ENCODE measurements at places on chromosomes 5 and 9.
A peak's percentile ranks its signal among the peaks of the same experiment; 100 is the strongest.

DNA sequence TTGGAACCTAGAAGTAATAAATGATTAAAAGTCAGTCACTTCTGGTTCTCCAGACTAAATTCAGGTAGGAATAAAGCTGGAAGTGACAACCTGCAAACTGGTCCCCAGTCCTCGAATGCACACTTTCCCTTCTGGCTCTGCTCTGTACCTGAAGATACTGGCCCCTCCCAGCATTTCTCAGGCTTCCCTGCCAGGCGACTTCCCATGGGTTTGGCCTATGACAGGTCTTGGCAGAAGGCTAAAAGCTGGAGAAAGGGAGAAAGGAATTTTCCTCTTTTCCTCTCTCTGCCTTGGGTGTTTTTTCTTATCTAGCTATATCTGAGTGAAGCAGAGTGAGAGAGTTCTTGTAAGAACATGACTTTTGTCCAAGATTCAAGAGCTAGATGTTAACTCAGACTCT, 1005.7 kb downstream of the DTWD2 start:
- DNase-seq, result no peak

GRCh38 chr9:115155037-115155436, 37.1 kb upstream of the TNC start:
- DNase-seq, result no peak

DNA sequence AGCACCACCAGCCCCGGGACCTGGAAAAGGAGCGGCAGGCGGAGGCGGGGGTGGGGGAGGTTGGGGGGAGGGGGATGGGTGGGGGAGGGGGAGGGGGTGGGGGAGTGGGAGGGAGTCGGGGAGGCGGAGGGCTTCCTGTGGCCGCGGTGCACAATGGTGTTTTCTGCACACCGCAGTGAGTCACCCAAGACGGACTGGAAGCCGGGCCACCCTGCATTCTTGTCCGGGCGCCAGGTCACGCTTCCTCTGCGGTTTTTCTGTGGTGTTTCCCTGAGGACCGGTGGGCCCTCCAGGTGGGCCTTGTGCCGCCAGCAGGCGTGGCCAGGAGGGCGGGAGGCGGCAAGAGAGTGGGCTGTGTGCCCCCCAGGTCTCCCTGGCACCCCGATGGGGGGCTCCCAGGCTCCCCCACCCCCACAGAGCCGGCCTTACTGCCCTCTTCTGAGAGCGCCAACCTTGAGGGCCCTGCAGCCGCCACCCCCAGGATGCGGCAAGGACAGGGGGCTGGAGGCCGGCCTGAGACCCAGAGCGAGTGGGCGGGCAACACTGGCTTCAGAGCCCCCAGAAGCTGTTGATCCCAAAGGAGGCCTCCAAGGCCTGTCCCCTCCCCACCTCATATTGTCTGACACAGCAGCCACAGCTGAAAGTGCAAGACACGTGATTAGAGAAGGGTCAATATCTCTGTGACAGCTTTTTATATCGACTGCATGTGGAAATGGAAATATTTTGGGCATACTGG, 11.1 kb downstream of the EXD3 start:
- DNase-seq, result peak; percentile 86

- DNase-seq, result no peak
Observed at GRCh38 chr9:116423149-116423548, 264.0 kb upstream of the TRIM32 start.

GRCh38 chr9:2628919-2629318, 7.3 kb downstream of the VLDLR start:
- DNase-seq, result no peak

- DNase-seq, result no peak
Observed at GRCh38 chr5:122730456-122730855, 44.4 kb upstream of the SNX2 start.

DNA sequence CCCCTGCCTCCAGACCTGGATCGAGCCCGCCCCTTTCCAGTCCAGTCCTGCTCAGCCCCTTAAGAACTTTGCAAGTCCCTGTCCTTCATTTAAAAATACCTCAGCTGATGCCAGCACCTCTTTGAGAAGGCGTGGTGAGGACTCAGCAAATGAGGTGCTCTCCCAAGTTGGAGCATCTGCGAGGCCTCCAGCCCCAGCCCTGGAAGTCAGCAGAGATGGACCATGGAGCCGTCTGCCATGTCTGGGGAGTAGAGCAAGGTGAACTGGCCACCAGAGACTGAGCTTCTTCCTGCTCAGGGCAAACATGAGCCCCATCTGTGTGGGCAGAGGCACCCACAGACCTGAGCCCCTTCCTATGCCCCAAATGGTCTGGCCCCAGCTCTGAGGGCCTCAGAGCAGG, 71.5 kb downstream of the UBE2QL1 start:
- DNase-seq, result no peak

DNA sequence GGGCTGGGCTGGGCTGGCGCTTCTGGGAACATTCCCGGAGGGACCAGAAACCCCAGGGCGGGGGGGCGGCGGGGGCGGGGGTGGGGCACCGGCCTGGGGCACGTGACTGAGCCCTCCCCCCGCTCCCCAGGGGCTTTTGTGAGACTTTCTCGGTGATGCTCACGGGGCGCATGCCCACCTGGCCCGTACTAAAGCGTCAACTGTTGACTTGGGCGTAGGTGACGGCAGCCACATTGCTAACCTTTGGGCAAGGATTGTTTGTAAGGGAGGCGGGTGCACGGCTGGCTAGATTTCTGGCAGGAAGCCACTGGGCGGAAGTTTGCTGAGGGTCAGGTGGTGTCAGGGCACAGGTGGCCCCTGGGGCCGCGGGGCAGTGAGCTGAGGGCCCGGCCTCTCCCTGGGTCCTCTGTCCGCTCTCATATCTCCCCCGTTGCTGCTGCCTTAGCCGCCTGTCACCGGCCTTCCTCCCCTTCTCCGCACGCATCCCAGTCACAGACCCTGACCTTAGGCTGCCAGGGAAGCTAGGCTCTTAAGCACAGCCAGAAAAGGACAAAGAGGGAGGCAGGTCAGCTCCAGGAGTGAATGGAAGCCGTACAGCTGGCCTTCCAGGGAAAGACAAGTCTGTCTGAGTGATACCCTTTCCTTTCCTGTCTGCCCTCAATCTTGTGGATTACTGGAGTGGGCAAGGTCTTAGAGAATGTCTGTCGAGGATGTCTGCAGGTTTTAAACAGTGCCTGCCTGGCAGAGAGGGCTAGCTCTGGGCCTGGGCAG, 812 bp downstream of the CACFD1 start:
- no peak for DNase-seq

DNA sequence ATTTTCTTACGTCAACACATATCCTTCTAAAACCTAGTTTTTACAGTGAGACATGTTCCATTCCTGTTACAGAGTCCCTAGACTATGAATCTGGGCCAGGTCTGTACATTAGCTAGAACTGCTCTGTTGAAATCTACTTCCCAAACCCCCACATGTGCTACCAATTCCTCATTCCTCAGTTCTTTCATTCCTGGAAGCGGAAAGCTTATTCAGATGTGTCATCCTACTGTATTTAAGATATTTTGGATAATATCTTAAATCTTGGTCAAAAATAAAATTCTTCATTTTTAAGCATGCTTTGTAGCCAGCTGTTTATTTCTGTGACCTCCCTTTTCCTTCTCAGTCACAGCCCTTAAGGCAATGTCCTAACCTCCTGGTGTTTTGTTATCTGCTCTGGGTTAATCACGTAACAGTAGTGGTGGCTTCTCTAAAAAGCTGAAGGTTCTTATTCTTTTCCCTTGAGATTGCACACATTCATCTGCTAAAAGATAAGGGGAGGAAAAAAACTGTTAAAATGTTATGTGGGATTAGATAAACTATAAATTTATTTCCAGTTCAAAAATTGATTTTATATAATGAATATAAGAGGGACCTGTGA, 35.6 kb downstream of the GLRX start:
- peak; percentile 38 for DNase-seq

DNA sequence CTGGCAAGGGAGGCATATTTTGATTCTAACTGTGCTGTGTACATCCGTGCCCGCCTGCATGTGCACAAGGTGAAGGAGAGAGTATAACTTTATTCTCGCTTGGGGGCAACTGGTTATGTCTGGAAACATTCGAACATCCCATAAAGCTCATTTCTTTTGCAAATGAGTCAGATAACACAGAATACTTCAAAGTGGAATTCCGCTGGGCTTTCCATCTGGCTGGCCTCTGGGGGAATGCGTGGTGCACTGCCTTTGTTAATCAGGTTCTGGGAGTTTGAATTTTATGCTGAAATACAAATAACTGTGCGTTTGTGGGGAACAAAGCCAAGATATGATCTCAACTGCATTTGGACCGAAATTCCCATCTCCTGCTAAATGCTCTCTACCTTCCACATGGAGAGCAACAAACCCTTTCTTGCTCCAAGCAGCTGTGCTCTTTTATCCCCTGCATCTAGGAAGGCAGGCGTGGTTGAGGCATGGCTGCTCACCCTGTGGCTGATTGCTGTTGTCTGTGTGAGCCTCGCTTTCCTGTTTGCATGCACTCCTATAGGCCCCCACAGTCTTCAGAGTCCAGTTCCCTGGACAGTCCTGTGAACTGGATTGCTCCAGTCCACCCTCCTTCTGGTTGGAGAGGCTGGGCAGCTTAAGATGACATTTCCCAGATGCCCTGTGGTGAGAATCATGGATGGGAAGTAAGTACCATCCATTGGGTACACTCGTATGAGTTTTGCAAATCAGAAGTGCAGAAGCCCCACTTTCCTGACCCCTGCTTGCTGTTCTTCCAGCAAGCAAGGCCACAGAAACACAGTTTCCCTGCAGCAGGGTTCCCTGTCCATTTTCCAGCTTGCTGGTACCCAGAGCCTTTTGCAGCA, 82.9 kb upstream of the ALDH1B1 start:
- DNase-seq, result peak; percentile 57
